ENCODE measurements at places on chromosomes 7 and 10.

DNA sequence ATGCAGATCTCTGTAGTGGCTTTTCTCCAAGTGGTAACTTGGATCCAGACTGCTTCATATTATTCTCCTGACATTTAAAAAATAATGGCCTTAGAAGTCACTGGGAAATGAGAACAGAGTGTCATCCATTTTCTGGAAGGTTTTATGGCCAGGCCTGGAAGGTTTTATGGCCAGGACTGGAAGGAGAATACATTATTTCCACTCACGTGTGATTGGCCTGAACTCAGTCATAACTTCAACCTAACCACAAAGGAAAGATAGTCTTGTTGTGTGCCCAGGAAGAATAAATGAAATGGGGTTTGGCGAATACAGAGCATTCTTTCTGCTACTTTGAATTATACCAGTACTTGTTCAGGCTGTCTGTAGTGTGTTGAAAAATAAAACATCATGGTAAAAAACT lies 360.9 kb downstream of the GPAM start:
- no peak for DNase-seq

- DNase-seq: no peak
These were observed 818.3 kb downstream of the MAGI2 start for GRCh38 chr7:78635026-78635793.

DNA sequence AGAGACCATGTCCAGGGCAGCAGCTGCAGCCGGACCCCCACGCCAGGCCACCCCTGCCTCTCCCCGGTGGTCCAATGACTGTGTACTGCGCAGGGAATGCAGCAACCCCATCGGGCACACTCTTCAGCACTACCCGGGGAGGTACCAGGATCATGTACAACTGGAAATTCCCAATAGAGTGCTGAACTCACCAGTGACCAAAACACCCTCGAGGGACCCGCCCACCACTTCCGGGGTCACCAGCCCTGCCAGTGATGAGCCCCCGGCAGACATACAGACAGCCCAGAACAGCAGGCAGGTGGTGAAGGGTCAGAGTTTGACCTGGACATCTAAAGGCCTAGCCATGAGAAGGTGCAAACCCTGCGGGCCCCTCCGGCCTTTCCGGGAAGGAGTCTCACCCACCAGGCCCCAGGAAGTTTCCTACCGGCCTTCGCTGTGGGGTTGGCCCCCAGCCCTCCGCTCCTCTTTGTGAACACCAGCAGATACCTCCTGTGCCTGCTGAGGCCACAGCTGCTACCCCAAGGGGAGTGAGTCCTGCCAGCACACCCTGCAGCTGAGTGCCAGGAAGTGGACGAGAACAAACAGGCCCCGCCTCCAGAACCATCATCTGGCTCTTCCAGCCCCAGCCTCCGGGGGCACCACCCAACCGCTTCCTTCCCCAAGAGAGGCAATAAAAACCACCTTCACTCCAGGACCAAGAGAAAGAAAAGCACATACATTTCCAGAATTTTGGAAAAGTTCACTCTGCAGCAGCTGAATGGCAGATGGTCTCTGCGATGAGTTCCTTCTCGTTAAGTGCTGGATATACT lies 5.0 kb upstream of the ANKRD61 start:
- peak; percentile 72 for DNase-seq

- no peak for DNase-seq
These were observed 213.2 kb upstream of the RHOBTB1 start for GRCh38 chr10:61157182-61157581.
